Activated CD4-positive, alpha-beta T cell treated with anti-CD3 and anti-CD28 coated beads for 4 hours (primary cell): ENCODE measurements at places on chromosomes 4 and X.

DNA sequence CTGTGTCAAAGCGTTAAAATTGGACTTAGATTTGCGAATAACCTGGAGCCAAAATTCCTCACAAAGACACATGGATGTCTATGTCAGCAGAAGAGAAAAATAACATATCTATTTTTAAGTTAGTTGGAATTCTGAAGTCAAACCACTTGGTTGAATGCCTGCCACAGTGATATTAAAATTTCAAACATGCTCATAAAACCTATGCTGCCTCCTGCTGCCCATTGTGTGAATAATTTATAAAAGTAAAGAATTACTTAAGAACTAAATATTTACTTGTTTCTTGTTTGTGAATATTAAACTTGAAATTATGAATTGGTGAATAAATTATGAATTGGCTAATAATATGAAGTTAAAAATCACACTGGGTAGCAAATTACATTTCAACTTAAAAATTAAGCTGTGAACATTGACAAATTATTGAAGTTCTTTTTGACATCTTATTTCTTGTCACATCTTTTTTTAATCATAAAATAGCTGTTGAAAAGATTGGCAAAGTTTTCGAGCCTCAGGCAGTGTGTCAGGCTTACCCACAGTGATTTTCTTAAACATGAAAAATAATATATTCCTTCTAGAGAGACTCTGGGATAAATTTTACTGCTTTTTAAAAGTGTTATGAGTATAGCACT is 35.4 kb downstream of the FABP2 start:
- DNase-seq = peak; percentile 41

- no peak for DNase-seq
Measured at GRCh38 chrX:43998374-43998773, 25.2 kb upstream of the NDP start.

DNA sequence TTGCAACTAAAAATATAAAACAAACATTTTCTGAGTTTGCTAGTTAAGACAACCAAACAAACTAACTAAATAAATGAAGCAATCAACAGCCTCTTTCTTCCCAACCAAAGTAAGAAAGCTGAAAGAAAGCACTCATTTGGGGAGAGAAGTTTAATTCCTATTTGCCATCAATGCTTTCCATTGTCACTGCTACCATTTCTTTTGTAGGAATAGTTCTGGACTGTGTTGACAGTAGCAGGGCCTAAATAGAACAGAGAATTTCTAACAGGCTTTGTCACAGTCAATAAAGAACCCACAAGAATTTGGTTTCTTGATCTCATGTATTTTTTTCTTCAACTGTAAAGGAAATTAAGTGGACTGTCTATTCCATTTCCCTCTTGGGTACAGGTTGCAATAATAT is 1886.4 kb upstream of the TENM3 start:
- no peak for DNase-seq

DNA sequence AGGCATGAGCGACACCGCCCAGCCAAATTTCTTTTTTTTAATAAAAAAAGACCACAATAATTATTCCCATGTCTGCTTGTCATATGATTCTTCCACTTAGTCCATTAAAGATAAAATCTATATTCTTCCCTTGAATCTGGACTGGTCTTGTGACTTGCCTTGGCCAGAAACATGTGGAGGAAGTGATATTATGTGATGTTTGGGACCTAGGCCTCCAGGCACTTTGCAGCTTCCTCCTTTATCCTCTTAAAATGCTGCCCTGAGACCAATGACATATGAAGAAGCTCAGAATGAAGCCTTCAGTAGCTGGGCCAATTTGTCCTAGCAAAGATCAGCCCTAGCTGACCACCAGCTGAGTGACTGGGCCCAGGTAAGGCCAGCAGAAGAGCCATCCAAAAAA is 250.0 kb downstream of the INPP4B start:
- DNase-seq = no peak

DNA sequence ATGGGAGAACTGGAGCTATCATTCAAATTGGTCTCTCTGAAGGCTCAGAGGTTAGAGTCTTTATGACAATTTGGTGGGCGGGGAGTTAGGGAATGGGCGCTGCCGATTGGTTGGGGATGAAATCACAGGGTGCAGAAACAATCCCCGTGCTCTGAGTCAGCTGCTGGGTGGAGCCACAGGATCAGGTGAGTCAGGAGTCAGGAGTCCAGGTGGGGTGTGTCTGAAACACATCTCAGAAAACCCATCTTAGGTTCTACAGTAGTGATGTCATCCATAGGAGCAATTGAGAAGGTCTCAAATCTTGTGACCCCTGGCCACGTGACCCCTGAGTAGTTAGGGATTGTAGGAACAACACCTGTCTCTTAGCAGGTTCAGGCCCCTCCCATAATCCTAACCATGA is 41.6 kb upstream of the TLR3 start:
- DNase-seq = no peak

- no peak for DNase-seq
Measured at GRCh38 chr4:152099981-152100378, 339.2 kb upstream of the GATB start.
